Mesendoderm (in vitro differentiated cells): ENCODE measurements at places on chromosomes 7 and 10.

- no peak for DNase-seq
- no peak overlapping the region for H3K4me3 ChIP-seq
- H3K27me3 ChIP-seq, result no peaks in the 10 kb centered on the region
- peaks cover under 1% of the 10 kb centered on the region for H3K36me3 ChIP-seq
Observed at GRCh38 chr7:35871856-35872255, 71.0 kb downstream of the SEPTIN7 start.

DNA sequence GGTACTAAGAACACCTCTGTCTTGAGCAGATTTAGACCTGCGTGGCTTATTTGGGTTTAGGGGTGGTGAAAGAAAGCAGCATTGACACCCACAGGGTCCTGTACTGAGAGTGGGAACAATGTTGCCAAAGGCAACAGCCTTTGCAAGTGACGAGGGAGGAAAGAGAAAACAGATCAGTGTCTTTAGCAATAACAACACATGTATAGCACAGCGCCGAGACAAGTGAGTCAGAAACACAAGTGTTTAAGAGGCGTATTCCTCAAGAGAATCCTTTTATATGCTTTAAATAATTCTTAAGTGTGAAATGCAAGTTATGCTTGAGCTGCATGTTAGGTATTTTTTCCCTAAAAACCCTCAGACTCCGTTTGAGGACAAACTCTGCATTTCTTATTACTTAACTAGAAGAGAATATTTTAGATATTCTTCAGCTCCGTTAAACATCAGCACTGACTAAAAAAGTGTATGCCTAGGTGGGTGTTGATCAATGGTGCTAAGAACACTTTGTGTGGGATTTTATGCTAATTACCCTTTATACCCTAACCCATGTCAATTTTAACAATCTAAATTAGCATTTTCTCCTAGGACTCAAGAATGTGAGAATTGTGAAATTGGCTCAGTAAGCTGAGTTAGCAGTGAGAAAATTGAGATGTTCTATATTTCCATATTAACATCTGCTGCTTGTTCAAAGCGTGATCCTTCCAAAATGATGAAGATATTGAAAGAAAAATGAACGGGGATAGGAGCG lies 1095.4 kb upstream of the CELF2 start:
- H3K36me3 ChIP-seq, result no peaks in the 10 kb centered on the region
- H3K27ac ChIP-seq, result no peak overlapping the region
- no peaks in the 10 kb centered on the region for H3K27me3 ChIP-seq
- DNase-seq, result no peak
- no peak overlapping the region for H3K4me3 ChIP-seq

GRCh38 chr7:133859231-133859630 lies 267.9 kb upstream of the LRGUK start:
- H3K36me3 ChIP-seq, result no peaks in the 10 kb centered on the region
- peak; percentile 87 for DNase-seq
- H3K4me3 ChIP-seq, result no peak overlapping the region
- H3K27me3 ChIP-seq, result no peaks in the 10 kb centered on the region

GRCh38 chr7:18771834-18772566 lies 276.5 kb downstream of the HDAC9 start:
- no peak overlapping the region for H3K27ac ChIP-seq
- H3K27me3 ChIP-seq, result no peaks in the 10 kb centered on the region
- DNase-seq, result no peak
- peaks cover 12% of the 10 kb centered on the region for H3K4me1 ChIP-seq
- no peaks in the 10 kb centered on the region for H3K36me3 ChIP-seq

DNA sequence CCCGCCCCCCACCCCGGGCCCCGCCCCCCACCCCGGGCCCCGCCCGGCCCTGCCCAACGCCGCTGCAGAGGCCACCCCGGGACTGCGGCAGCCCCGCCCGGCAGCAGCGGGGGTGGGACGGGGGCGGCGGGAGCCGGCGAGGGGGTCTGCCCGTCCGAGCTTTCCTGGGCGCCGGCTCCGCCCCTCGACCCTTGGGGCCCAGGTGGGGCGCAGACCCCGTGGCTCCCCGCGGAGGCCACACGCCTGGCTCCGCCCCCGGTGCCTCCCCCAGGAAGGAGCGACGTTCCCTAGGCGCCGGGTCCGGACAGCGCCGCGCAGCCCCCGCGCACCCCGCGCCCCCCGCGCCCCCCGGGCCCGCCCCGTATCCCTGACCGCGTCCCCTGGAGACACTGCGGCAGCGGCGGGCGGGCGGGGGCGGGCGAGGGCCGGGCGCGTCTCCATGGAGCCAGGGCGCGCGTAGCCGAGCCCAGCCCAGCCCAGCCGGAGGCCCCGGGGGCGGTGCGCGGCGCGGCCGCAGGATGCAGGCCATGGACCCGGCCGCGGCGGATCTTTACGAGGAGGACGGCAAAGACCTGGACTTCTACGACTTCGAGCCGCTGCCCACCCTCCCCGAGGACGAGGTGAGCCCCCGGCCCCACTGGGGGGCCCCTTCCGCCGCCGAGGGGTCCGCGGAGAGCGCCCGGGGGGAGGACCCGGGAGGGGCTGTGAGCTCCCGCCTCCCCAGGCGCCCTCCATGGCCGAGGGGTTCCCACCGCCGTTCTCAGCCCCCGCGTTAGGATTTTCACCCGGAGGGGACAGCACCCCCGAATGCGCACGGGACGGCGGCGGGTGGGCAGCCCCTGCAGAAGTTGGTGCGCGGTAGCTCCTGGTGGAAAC lies at the start of gene KNDC1:
Gene KNDC1 (plus strand): TSS at position 270 of the 876 bp plus-strand sequence. CDS start 249 bp downstream, at position 519.
- no peaks in the 10 kb centered on the region for H3K4me1 ChIP-seq
- H3K36me3 ChIP-seq, result no peaks in the 10 kb centered on the region
- peak; percentile 48 for DNase-seq
- peak within 1 kb of the TSS; percentile 35 for H3K4me3 ChIP-seq
